ENCODE measurements at places on chromosomes 16 and 17. TPM values are rescaled to one million over a fixed set of nuclear protein-coding genes. Genes with fewer than 3 reads are reported as not detected.

The ZNF19 gene
- 3.0 TPM for total RNA-seq

The TNFRSF12A gene
- total RNA-seq: 333 TPM

The NPW gene
- 0.65 TPM for total RNA-seq

The RND2 gene
- 0.30 TPM for total RNA-seq

The EFCAB5 gene
- 0.59 TPM for total RNA-seq

The TRIM25 gene
- 14.8 TPM for total RNA-seq

The HOXB6 gene
- total RNA-seq: 5.3 TPM

The ATP1B2 gene
- not detected for total RNA-seq

The ITGA3 gene
- total RNA-seq: 114 TPM

The BCL6B gene
- total RNA-seq: not detected

The ANKRD40CL gene
- not detected for total RNA-seq

The SLFN13 gene
- total RNA-seq: 1.2 TPM

The CDR2 gene
- 73.5 TPM for total RNA-seq

The LPO gene
- not detected for total RNA-seq

The TNFRSF13B gene
- not detected for total RNA-seq

The CA10 gene
- not detected for total RNA-seq

The HCRT gene
- not detected for total RNA-seq

The ADAM11 gene
- total RNA-seq: 0.69 TPM

The ZFP3 gene
- 1.2 TPM for total RNA-seq

The SMPD3 gene
- not detected for total RNA-seq

The GP1BA gene
- total RNA-seq: not detected

The MT4 gene
- not detected for total RNA-seq

The KRTAP1-5 gene
- 0.23 TPM for total RNA-seq

The SEPTIN12 gene
- not detected for total RNA-seq

The NACA2 gene
- total RNA-seq: not detected

The TMEM256 gene
- total RNA-seq: 80.8 TPM

The MT1F gene
- not detected for total RNA-seq

The WIPI1 gene
- total RNA-seq: 181 TPM

The CCDC78 gene
- total RNA-seq: 2.1 TPM

The ZNF267 gene
- 16.2 TPM for total RNA-seq

The CIITA gene
- not detected for total RNA-seq

The TMEM98 gene
- 87.3 TPM for total RNA-seq

The IRX3 gene
- 0.32 TPM for total RNA-seq

The DNAI2 gene
- not detected for total RNA-seq

The SLFN5 gene
- 97.4 TPM for total RNA-seq

The CCL2 gene
- total RNA-seq: 149 TPM

The CDR2L gene
- 19.9 TPM for total RNA-seq

The IL21R gene
- 0.30 TPM for total RNA-seq

The SPEM2 gene
- not detected for total RNA-seq

The CCL7 gene
- 4.8 TPM for total RNA-seq

The ST6GALNAC2 gene
- total RNA-seq: 0.55 TPM

The MYBBP1A gene
- 50.8 TPM for total RNA-seq

The TMC8 gene
- not detected for total RNA-seq

The EPX gene
- total RNA-seq: not detected

The FOXC2 gene
- total RNA-seq: 4.4 TPM

The CNGB1 gene
- total RNA-seq: not detected

The HSD17B2 gene
- 1.8 TPM for total RNA-seq

The C17orf113 gene
- total RNA-seq: under 0.01 TPM

The EFCAB13 gene
- total RNA-seq: 9.2 TPM

The CLEC18A gene
- 0.32 TPM for total RNA-seq

Measured in smooth muscle cell of the umbilical artery (primary cell).